Fibroblast of skin of left biceps (primary cell): ENCODE measurements at places on chromosomes 5 and 9.

GRCh38 chr9:88923092-88923491, 68.2 kb upstream of the S1PR3 start:
- DNase-seq, result no peak

- no peak for DNase-seq
These were observed 48.5 kb upstream of the NAA35 start for GRCh38 chr9:85892401-85892800.

- DNase-seq, result no peak
These were observed 61.0 kb downstream of the EHMT1 start for GRCh38 chr9:137679695-137680305.

GRCh38 chr5:16642867-16643266, 26.1 kb upstream of the RETREG1 start:
- DNase-seq, result no peak

DNA sequence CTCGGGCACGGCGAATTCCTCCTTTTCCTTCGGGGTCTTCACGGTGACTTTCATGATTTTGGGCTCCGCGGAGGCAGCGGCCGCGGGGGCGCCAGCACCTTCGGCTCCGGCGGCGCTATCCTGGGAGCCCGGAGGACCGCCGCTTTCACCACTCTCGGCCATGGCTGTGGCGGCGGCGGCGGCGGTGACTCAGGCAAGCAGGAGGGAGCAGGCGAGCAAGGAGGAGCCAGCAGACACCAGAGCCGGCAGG, 315 bp downstream of the UBQLN1 start:
- DNase-seq, result peak; percentile 20

GRCh38 chr5:140548300-140548688, 832 bp downstream of the EIF4EBP3 start:
- no peak for DNase-seq

DNA sequence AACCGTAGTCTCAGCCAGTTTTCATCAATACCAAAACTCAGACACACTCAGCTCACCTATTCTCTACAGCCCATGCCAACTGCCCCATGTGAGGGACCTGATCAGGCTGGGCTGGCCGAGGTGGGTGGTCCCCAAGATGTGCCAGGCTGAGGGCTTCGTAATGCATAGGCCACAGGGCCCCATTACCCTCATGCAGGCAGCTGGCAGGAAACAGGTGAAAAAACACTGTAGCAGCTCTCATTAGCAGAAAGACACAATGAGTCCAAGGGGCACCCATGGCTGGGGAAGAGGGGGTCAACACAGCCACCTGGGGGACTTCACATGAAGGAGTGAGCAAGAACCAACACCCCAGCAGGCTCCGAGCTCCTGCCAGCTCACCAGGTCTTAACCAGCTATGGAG, 8.2 kb downstream of the IPPK start:
- no peak for DNase-seq

DNA sequence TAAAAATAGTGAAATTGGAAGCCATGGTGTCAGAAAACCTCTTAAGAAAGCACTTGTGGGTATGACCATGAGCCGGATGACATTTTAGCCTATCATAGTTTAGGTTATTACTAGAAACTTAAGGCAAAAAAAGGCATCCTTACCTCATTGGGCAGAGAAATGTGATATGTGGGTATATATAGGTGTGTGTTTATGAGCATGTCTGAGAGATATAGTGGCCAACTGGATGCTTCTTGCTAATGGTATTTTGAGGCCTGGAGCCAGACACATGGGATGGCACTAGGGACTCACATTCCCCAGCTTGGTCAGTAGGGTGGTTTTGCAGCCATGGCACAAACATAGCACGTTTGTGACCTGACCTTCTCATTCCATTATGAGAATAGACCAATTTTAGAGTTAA, 295.6 kb upstream of the MEF2C start:
- no peak for DNase-seq

- no peak for DNase-seq
These were observed 184.0 kb downstream of the PBX3 start for GRCh38 chr9:125931211-125931610.

DNA sequence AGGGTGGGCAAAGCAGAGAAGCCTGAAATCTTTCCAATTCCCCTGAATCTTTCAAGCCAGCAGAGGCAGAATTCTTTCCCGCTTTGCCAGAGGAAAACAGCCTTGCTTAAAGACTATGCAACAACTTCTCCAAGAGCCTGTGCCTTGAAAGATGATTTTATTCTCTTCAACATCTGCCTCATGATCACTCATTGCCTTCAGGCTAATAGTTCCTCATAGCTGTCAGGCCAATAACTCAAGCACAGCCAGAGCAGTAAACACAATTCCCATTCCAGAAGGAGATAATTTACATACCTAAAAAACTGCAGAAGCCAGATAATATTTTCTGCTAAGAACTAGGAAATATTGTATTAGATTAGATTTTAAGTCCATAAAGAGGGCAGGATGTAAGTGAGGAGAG, 92.3 kb upstream of the PUM3 start:
- DNase-seq, result no peak

- DNase-seq, result no peak
These were observed 426.5 kb upstream of the CD180 start for GRCh38 chr5:67623078-67623477.

DNA sequence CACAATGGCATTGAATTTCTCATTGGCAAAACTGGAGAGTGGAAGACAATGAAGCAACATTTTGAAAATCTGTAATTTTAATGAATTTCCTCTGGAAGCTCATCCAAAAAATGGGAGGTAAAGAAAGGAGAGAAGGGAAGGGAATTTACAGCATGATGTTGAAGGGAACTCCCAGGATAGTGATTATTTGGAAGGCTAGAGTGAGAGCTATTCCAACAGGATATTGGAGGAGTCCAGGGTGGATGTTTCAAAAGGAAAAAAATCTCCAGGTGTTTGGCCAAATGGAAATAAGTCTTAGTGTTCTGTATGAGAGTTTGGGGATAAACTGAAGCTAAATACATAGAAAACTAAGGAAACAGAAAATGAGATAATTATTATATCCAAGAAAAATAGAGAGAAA, 106.2 kb downstream of the IZUMO3 start:
- no peak for DNase-seq

DNA sequence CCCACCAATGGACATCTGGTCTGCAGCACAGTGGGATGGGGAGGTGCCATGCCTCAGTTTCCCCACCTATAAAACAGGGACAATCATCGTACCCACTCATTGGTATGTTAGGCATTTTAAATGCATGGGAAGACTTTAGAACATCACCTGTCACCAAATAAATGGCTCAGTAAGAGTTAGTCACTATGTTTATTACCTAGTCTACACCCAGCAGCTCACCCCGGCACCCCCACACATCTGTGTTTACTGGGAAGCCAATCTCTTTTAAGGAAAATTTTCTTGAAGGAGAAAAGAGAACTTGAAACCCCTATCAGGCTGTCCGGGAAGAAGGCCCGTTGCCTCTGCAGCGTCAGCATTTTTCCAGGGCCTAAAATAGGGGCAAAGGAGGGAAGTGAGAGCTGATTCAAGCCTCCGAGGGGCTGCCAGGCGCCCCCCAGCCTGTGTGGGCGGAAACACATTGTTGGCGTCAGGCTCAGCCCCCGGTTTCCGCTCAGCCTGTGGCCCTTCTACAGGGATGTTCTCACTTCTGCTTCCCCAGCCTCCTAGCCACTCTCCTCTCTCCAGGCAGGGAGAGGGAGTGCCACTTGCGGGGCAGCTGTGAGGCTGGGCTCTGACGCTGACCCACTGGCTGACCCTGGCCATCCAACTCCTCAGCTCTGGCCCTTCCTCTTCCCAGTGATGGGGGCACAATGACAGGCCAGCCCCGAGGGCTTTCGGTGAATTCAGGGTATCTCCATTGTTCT, 4.6 kb downstream of the CSF1R start:
- no peak for DNase-seq

DNA sequence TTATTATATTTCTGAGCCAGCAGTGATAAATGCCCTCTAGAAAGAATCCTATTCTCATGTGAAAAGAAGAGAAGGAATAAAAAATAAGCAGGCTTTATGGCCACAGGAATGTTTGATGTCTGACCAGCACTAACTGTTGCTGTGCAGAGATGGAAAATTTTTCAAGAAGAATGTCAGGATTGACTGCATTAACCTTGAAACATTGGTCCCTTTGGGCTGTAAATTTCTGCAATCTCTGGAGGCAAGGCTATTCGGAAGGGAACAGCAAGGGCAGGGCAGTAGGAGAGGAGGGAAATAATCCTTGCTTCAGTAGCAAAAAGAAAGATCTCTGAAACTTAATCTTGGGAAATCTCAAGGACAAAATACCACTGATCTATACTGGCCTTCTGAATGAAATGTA, 415.2 kb downstream of the DNAH5 start:
- no peak for DNase-seq

DNA sequence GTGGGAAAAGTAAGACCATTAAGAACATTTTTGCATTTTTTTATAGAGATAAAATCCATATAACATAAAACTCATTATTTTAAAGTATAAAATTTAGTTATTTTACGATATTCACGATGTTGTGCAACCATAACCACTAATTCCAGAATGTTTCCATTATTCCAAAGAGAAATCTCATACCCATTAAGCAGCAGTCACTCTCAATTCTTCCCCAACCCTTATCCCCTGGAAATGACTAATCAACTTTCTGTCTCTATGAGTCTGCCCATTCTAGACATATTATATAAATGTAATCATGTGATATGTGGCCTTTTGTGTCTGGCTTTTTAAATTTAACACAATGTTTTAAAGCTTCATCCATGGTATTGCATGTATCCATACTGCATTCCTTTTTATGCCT, 115.6 kb upstream of the ADAMTSL1 start:
- DNase-seq, result no peak

- no peak for DNase-seq
These were observed 45.9 kb upstream of the NRARP start for GRCh38 chr9:137347928-137348327.

GRCh38 chr9:95876138-95876444, 600 bp downstream of the ERCC6L2 start:
- DNase-seq, result no peak

DNA sequence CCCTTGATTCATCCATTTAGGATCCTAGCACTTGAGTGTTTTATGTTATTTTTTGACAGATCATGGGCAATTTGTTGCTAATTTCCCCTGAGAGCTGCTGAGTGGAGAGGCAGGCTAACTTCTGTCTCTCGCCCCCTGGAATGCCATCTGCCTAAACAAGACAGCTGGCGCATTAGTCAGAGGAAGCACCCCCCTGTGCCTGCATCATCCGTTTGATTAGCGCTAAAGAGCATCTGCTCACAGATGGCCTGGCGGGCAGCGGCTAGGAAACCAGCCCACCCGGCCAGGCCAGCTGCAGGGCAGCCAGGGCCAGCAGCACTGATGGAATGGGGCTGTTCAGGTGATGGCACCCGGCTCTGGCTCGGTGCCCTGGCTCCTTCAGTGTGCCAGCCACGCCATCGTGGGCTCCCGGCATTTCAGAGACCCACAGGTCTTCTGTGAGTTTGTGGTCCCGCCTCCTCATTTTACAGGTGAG, 22.9 kb upstream of the ASS1 start:
- DNase-seq, result no peak

- DNase-seq, result no peak
These were observed 989 bp upstream of the FBN2 start for GRCh38 chr5:128539038-128539429.

- no peak for DNase-seq
These were observed 78.2 kb upstream of the RAPGEF1 start for GRCh38 chr9:131818089-131818488.

- DNase-seq, result no peak
These were observed 99.3 kb downstream of the ITGA1 start for GRCh38 chr5:52887066-52887465.

- no peak for DNase-seq
These were observed 3.4 kb upstream of the POMT1 start for GRCh38 chr9:131499254-131499767.

- no peak for DNase-seq
These were observed 247.5 kb upstream of the DAPK1 start for GRCh38 chr9:87250205-87250604.

DNA sequence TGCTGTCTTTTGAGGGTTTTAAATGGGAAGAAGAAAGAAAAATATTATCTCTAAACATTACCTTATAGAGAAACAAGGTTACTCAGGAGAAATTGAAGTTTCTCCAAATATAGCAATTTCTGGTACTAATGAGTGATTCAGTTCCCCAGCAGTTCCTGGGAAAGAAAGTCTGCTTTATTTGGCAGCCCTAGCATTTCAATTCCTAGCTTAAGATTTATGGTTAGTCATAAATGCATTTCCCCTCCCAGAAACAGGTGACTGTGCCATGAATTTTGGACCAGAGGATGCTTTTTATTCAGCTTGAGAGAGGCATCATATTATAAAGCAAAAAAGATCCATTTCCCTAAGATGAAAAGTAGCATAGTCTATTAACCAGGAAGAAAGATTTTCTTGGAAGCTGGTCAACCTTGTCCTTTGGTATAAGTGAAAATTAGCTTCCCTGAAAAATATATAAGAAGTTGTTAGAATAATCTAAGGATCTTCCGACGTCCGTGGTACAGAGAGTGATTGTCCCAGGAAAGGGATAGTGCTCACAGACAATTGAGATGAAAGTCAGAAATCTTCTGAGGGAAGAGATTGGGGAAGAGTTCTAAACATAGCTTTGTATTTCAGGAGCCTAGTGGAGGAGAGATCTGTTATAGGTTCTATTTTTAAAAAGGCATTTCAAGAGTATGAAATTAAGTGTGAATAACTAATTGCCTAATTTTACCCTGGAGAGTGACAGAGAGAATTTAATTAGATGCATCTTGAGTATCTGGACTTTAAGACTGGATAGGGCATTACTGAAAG, 164.9 kb downstream of the ESM1 start:
- DNase-seq, result no peak

GRCh38 chr5:150644058-150644457, 3.6 kb downstream of the SYNPO start:
- no peak for DNase-seq

DNA sequence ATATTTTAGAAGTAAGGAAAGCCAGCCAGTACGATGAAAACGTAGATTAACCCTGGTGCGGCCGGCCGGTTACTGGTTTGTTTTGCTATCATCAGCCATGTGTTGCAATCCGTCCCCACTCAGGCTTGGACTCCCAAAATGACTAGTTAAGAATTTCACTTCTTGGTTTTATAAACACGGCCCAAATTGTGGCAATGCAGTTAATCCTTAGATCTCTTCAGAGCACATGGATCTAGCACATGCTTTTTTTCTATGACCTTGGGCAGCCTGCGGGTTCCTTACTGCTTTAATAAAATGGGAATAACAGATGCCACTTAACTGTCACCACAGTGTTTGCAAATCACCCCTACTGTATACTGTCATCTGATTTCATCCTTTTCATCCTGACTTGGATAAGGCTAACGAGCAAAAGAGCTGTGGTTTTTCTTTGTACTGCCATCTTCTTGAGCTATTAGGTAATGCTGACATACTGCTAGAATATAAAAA, 1.5 kb downstream of the NDFIP1 start:
- DNase-seq, result no peak

GRCh38 chr5:41102341-41102740, 31.2 kb upstream of the MROH2B start:
- DNase-seq, result no peak

DNA sequence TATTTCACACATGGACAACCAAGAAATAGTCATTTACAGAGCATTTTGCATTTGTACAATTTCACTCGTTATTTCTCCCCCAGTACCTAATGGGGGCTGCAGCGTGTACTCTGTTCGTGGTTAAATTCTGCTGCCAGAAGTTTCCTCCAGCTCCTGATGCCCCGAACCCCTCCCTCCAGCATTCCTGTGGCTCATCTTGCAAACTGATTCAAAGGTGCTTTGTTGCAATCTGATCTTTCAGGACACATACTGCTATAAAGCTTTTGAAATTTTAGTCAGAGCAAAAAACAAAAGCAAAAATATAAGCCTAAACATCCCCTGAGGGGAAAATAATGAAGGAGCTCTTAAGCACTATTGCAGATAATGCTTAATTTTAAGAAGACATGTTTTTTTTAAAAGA, 27.7 kb downstream of the UBLCP1 start:
- peak; percentile 3 for DNase-seq
